Fibroblast of the conjunctiva (primary cell): ENCODE measurements at places on chromosomes 1 and 21.

GRCh38 chr1:153906396-153906795 is 16.4 kb downstream of the GATAD2B start:
- no peak for DNase-seq

- no peak for DNase-seq
Measured at GRCh38 chr21:44372616-44373015, 19.2 kb downstream of the TRPM2 start.

- DNase-seq: no peak
Measured at GRCh38 chr1:150484861-150485260, 2.4 kb upstream of the TARS2 start.

- DNase-seq: no peak
Measured at GRCh38 chr1:99887890-99888289, 37.7 kb downstream of the AGL start.

DNA sequence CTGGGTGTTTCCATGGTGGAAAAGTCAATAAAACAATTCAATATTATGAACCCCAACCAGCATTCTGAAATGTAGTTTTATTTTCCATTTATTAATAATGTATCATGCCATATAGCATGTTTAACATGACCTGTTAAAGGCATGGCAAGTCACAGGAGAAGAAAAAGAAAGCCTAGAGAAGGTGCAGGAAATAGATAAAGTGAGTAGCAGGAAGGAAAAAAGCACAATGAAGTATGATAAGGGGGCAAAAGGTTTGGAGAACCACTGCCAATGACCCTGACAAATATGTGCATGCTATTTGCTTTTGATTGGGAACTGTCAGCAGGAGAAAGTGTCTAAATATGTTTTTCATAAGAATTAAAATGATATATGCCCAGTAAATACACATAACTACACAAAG is 85.6 kb downstream of the HMCN1 start:
- no peak for DNase-seq
